ENCODE measurements at places on chromosomes 5 and 9.

GRCh38 chr9:133661846-133662540, 25.8 kb downstream of the DBH start:
- DNase-seq: no peak

GRCh38 chr9:105873801-105874200, 179.5 kb downstream of the TMEM38B start:
- no peak for DNase-seq

DNA sequence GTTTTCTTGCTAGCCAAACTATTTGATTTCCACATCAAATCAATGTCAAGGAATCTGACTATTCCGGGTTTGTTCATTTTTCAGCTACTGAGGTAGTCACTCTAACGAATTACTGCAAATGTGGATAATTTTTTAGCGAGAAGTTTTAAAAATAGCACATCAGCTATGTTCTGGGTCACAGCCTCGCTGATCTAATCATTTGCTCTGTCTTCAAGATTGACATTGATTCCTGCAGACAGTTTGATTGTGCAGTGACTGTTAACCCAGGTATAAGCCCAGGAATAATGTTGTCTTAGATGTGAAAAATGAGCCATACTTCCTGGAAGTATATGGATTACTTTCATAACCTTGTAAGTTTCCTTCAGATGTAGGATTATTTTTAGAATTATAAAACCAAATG, 175.1 kb downstream of the BAAT start:
- no peak for DNase-seq

- DNase-seq: no peak
These were observed 8.2 kb downstream of the UNC5A start for GRCh38 chr5:176818391-176819098.

GRCh38 chr9:3863111-3863528, 337.3 kb upstream of the RFX3 start:
- peak; percentile 60 for DNase-seq

- DNase-seq: no peak
These were observed 970 bp upstream of the ARRDC1 start for GRCh38 chr9:137604345-137605086.

DNA sequence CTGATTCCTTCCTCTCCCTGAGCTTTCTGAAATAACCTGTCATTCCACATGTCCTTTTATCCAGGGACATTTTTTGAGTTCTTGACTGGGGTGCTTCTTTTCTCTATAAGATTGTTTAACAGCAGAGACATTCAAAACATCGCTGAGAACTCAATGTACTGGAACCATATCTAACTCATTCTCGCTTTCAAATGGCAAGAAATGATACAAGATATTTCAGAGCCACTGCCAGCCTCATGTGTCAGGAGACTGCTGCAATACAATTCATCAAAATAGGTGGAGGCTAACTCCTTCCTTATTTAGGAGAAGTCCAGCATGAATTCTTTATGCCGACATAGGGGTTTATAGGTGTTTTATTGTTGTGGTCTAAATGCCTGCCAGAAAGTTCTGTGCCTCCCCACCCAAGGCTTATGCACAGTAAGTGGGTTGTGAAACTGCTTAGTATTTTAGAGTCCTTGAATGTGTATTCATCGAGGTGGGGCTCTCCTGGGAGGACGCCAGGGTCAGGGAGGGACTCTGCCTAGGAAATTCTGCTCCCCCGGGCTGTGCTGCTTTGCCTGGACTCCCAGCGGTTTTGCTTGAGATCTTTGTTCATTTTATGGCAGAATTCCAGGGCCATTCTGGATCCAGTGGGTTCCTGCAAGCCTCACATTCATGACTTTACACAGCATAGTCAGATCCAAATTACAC, 53.9 kb downstream of the ZNF474 start:
- no peak for DNase-seq

- no peak for DNase-seq
These were observed 120.9 kb downstream of the MAPKAP1 start for GRCh38 chr9:125586172-125586511.

DNA sequence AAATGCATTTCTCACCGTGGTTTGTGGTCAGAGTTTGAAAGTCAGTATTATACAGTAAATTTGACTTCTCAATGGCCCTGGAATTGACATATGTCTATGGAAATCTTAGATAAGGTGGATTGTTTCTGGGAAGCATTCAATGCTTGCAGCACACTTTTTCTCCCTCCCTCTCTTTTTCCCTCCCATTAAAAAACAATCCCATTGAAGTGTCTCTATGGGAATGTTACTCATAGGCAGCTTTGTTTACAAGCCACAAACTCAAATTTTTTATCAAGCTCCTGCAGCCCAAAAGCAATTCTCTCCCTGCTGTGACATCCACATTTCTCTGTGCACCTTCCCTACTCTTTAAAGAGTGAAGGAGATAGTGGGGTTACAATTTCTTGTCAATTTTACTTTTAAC, 292.1 kb downstream of the ARRDC3 start:
- no peak for DNase-seq

GRCh38 chr9:26955921-26956859, at the start of gene IFT74:
Gene IFT74, plus strand, starts transcription at chr9:26956412. Its CDS starts 5,556 bp downstream, at chr9:26961968.
- peak; percentile 89 for DNase-seq

DNA sequence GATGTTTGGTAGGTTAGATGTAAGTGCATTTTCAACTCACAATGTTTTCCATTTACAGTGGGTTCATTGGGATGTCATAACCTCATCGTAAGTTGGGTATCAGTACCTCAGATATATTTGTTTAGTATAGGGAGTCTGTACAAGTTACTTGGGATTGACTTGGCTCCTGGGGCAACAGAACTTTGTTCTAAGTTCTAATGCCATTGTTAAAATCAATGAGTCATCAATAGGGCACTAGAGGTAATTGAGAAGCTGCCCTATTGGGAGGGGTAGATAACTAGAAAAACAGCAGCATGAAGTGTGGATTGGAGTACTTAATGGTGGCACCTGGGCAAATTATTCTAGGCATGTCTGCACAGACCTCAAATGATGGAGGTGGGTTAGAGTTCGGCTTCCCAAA, 272.8 kb downstream of the DOCK8 start:
- DNase-seq: no peak

- DNase-seq: no peak
These were observed 713.6 kb downstream of the TLE4 start for GRCh38 chr9:80285326-80285725.

DNA sequence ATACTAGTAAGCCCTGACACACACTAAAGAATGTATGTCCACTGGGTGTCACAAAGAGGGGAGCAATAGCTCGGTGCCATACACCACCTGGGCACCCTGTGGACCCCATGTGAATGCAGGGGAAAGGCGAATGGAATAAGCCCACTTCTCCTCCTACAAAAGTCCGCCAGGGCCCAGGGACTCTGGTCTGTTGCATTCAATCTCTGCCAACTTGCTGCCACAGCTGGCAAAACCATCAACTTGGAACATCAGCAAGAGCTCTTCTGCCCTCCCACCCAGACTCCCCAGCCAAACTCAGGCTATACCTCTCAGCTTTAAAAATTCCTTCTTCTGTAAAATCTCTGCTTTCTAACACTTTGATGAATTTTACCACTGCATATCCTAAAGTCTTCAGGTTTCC, 54.5 kb downstream of the PFDN1 start:
- DNase-seq: no peak

Data from AG04449 (cell line).